NCI-H1417 (cell line): ENCODE measurements at places on chromosomes 6 and 20.

DNA sequence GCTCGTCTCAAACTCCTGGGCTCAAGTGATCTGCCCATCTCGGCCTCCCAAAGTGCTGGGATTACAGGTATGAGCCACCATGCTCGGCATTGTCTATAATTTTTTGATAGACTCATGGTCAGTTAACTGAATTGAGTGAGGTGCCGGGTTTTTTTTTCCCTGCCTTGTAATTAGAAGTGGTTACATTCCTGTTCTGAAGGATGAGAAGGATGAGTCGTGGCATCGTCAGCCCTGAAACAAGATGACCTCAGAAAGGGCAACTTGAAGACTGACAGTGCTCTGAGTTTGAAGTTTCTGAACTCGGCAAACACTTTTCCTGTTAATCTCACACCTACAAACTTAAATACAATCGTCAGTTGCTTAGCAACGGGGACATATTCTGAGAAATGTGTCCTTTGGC lies 158.7 kb upstream of the PDE10A start:
- DNase-seq = no peak

GRCh38 chr6:53005663-53006250 lies 10.7 kb upstream of the GSTA4 start:
- no peak for DNase-seq

DNA sequence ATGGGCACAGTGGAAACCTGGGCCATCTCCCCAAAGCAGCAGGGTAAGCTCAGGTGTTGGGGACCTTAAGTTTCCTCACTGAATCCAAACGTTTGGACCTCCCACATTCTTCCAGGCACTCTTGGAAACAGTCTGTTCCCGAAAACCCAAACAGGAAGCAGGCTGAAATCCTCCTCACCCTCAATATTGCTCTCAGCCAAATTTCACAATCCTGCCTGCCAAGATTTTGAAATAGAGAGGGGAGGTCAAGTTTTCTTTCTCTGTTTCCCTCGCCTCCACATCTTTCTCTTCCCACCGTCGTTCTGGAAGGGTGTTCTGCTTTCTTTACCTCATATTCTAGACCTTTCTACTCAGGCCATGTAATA lies 392.0 kb upstream of the SASH1 start:
- no peak for DNase-seq

DNA sequence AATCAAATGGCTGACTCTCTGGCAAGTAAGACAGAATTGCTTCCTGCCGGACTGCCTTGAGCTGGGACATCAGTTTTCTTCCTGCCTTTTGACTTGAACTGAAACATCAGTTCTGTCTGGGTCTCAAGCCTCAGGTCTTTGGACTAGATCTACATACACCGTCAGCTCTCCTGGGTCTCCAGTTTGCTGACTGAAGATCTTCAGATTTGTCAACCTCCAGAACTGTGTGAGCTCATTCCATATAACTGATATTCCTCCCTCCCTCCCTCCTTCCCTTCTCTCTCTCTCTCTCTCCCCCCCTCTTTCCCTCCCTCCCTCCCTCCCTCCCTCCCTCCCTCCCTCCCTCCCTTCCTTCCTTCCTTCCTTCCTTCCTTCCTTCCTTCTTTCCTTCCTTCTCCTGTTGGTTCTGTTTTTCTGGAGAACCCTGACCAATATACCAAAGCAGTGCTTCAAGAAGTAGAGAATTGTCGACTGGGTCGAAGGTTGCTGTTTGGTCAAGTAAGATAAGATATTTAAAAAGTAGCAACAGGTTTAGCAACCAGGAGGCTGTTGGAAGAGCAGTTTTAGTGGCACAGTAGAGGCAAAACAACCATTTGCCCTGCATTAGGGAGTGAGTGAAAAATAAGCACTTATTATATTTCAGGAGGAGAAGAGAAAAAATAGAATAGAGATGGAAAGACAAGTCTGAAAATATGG lies 33.1 kb upstream of the CMTR1 start:
- DNase-seq = no peak

- DNase-seq = no peak
Observed at GRCh38 chr6:75539136-75539535, 45.5 kb upstream of the FILIP1 start.

DNA sequence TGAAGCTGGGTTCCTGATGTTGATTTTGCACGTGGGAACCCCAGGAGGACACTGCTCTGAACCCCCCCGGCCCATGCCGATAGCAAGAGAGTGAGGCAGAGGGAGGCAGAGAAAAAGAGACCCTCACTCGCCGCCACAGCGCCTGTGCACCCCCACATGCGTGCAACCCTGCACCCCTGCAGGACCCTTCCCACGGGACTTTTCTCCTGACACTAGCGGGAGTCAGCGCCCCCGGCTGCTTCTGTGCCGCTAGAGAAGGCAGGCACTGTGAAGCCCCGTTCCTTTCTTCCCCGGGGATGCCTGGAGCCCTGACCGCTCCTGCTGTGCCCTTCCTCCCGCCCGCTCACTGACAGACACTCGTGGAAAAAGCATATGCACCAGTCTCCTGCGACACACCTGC lies 67.4 kb downstream of the GMPR start:
- DNase-seq = no peak

DNA sequence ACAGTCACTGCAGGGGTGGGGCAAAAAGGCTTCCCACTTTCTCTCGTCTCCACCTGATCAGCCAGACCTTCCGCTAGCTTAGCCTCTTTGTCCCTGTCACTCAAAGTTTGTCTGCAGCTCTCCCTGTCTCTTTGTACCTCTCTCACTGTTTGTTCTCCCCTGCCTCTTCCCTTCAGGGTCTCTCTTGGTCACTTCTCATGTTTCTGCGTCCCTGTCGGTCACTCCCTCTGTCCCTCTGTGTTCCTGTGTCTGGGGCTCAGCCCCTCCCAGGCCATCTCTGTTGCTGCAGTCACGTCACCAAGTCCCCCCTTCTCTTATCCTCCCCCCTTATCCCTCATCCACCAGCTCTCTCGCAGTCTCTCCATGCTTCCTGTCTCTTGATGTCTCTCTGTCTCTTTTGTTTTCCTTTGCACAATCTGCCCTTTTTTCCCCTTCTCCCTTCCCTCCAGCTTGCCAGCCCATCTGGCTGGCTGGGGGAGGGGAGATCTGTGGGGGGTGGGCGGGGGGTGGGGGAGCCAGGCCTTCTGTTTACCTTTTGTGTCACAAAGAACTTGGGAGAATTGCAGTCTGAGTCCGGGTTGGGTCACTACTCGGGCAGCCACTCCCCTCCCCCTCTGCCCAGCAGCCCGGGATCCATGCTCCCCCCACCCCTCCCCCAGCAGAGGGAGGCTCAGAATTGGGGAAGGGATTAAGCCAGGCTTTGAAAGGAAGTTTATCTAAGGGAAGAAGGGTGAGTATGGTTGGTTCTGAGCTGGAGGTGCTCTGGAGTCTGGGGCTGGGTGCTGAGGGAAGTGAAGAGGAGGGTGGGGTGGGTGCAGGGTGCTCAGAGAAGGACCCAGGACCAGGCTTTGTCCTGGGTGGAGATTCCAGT lies 32.3 kb downstream of the FOXP4 start:
- peak; percentile 79 for DNase-seq

- DNase-seq = no peak
Observed at GRCh38 chr20:24870881-24871280, 78.2 kb upstream of the CST7 start.

DNA sequence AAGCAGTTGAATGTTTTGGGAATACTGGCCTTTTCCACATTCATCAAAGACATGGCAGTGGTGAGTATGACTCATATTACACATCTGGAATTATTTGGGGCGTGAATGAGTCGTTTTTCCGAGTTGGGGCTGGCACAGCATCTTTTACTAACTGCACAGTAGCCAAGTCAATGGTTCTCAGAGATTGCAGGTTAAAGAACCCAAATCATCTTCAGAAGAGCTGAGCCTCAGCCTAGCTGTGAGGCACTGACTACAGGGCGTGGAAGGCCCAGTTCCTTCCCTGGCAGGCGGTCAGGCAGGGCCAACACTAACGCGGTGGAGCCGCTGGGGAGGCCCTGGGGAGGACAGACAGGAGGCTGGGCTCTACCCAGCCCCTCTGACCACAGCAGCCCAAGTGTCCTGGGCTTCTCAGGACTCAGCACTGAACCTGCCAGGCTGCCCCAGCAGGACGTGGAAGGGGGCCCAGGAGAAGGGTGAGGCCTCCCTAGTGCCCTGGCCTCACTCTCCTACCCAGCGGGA lies 20.1 kb upstream of the HELZ2 start:
- no peak for DNase-seq
